ENCODE measurements at places on chromosomes 2 and 18. TPM values are rescaled to one million over a fixed set of nuclear protein-coding genes. Genes with fewer than 3 reads are reported as not detected.
A peak's percentile ranks its signal among the peaks of the same experiment; 100 is the strongest.

The CERKL gene
- not detected for total RNA-seq

The PRKAG3 gene
- total RNA-seq, result not detected

The SLC35G4 gene
- not detected for total RNA-seq

The CACNB4 gene
- 2.9 TPM for total RNA-seq

The SERPINB3 gene
- total RNA-seq, result not detected

The ERFE gene
- 1.4 TPM for total RNA-seq

The LINC00305 gene
- total RNA-seq, result not detected

The PRADC1 gene
- total RNA-seq, result 16.7 TPM

The ASPRV1 gene
- 0.26 TPM for total RNA-seq

The DOCK10 gene
- 7.7 TPM for total RNA-seq

The TCF7L1 gene
- total RNA-seq, result 30.8 TPM

The ABCG8 gene
- not detected for total RNA-seq

GRCh38 chr2:19050354-19050753 lies 308.1 kb downstream of the OSR1 start:
- DNase-seq, result no peak

DNA sequence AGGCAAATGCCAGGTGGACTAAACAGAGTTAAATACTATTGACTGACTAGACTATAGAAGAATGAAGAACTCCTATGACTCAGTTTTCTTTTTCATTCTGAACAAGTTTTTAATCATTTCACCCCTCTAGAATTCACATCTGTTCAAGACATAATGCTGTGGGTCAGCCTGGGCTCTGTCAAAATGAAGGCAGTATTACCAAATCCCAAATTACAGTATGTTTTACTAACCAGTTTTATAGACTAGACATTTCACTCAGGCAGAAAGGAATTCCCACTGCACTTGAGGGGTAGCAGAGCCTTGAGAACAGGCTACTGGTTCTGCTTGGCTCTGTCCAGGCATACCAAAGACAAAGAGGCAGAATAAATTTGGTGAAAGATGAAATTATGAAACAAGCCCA lies 511.7 kb downstream of the EPHA4 start:
- peak; percentile 85 for DNase-seq

DNA sequence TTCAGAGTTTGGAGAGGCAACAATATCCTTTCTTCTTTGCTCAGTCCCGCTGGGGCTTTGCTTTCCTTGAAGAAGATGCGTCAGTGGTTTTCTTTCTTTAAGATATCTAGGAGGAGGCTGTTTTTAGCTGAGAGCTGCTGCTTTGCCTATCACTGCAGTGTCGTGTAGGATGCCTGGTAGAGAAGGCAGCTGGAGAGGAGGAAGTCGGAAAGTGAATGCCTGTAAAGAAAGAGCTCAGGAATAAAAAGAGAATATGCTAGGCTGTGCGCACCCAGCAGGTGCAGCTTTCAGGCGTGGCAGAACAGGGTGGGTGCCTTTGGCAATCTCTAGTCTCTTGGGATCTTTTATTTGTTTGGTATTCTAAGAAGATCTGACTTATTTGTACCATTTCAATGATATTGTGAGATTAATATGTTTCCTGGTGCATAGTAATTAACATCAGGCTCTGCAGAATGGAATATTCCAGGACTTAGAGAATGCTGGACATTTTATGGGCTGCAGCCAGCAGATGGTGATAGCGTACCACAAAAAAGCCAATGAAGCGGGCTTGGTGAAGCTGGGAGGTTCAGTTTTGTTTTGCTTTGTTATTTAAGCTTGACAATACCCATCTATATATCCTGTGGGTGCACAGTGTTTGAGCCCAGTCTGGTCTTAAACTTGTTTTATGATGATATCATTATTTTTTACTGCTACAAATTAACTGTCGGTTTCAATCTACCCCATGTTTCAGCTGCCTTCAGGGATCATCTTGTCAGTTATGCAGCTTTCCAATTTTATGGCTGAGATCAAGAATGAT lies 34.9 kb downstream of the CAVIN2 start:
- peak; percentile 36 for DNase-seq

- peak; percentile 97 for DNase-seq
These were observed 80.5 kb upstream of the ITPRID2 start for GRCh38 chr2:181810823-181811695.

DNA sequence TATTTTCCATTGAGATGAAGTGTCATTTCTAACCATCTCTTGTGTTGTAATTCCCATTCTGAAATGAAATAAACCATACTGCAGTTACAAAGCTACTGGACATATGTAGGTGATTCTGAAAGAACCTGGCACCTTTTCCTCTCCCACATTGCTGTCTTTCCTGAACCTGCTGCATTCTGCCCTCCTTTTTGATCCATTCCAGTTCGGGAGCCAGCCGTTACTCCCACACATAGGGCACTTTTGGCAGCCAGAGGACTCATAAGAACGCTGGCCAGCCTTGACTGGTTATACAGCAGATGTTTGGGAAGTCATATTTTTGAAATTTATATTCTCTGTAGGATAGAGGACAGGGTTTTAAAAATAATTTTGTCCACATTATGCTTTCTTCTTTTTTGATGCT lies 369.8 kb upstream of the CDH7 start:
- no peak for DNase-seq

DNA sequence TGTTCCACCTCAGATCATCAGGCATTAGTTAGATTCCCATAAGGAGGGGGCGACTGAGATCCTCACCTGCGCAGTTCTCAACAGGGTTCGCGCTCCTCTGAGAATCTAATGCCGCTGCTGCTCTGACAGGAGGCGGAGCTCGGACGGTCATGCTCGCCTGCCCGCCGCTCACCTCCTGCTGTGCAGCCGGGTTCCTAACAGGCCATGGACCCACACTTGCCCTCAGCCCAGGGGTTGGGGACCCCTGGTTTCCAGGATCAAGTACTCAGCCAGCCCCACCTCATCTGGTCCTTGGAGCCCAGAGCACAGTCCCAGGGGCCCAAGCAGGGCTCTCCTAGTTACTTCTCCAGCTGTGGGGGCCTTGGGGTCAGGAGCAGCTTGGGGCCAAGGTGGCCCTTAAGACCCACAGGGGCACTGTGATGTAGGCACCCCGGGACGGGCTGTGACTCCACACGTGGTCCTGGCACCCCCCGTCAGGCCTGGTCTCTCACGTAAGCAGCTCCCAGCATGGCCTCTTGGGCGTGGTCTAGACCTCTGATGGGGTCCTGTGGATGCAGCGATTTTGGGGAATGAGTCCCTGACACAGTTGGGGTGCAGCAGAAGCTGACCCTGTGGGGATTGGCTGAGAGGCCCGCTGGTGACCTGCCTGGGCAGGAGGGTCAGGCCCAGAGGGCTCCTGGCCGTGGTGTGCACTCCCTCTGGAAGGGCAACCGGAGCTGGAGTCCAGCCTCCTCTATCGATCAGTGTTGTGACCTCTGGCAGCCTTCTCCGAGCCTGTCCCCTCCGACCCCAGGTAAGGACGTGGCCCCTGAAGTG lies 28.3 kb upstream of the OTOS start:
- no peak for DNase-seq

DNA sequence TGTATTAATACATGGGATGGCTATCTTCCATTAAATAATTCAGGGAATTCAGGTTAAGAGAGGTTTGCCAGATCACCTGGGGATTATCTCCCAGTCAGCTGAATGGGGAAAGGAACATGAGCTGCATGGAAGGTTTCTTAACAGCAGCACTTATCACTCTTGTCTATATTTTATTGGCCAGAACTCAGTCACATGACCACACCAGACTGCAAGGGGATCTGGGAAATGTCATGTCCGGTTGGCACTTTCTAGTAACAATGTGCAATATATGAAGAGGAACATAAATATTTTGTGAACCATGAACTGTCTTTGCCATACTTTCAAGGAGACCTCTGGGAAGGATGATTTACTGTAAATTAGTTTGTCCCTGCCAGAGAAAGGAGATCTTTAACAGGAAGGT lies 599.1 kb downstream of the SLC4A3 start:
- no peak for DNase-seq

DNA sequence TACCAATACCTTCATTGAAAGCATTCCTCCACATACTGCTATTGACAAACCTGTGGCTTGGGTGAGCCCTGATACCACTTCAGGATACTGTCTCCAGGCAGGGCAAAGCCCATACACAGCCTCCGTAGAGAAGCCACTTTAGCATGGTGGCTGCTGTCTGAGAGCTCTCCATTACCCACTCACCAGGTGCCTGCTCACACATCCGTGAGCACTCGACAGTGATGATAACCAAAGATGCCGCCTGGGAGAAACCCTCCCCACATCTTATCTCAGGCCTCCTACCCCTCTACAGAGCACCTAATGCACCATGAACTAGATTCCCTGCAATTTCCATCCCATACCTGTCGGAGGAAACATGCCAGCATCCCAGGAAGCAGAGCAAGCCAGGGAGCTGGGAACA lies 57.6 kb upstream of the KLHL29 start:
- DNase-seq, result no peak

- no peak for DNase-seq
These were observed 13.2 kb downstream of the ANO7 start for GRCh38 chr2:241201445-241202267.

- no peak for DNase-seq
These were observed 173.5 kb upstream of the EPB41L3 start for GRCh38 chr18:5717256-5717655.

DNA sequence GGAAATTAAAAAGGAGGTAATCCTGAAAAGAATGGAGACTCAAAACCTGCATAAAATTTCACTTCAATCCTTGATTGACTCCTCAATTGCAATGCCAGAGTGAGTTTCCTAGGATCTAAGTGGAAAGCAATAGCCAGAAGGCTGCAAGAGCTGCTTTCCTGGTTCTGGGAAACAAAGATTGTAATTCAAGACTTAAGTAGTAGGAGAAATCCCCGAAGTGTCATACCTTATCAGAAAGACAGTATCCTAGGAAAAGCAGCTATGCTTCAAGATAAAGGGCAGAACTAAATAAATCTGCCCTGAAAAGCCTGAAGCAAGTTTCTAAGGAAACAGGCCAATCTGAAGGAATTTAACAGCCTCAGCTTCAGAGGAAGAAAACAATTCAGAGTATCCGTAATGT lies 390.2 kb downstream of the DSC3 start:
- no peak for DNase-seq

GRCh38 chr2:73117441-73117840 lies 4.7 kb upstream of the RAB11FIP5 start:
- DNase-seq, result no peak

DNA sequence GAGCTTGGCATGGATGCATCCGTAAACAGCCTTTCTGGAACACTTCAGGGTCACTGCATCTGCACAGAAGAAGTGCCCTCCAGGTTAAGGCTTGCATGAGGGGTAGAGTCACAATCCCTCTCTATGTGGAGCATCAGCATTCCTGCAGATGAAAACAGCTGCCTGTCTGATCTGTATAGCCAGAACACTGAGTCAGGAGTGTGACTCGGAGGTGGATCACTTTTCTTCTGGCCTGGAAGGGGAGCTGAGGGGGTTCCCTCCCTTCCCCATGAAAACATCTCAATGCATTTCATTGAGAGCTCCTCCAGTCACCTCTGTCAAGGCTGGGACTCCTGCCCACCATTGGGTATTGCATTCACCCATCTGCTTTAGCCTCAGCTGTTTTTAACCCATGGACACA lies 72.5 kb upstream of the SERPINE2 start:
- no peak for DNase-seq

GRCh38 chr2:119197529-119198239 lies 25.9 kb upstream of the STEAP3 start:
- DNase-seq, result peak; percentile 30

GRCh38 chr2:173752152-173752551 lies 213.0 kb downstream of the SP3 start:
- no peak for DNase-seq

DNA sequence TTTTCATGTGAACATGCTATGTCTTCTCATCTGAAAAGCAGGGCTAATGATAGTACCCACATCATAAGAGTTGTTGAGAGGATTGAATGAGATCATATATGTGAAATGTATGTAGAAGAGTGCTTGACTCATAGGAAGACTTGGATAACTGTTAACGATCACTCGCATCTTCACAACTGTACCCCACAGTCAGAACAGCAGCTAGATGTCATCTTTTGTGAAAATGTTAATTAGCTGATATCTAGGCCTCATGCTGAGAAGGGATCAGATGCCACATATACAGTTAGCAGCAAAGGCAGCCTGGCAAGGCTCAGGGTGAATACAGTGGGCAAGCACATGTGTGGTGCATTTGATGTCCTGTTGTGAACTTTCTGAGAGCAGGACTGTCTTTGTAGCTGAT lies 24.2 kb downstream of the MAP3K20 start:
- DNase-seq, result no peak

DNA sequence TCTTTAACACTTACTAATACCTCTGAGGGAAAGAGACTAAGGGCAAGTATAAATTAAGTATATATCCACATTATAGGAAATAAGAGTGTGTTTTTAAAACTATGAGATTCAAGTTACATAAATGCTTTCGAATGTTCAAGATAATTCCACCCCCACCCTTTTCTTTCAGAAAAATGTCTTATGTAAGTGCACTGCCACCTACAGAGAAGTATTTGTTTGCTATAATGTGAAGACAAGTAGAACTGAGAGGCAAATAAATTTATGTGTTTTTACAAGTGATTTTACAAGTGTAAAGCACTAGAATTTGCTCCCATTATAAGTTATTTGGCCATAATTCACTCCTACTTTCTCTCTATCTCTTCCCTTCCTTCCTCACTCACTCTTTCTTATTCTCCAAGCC lies 99.9 kb upstream of the CRACDL start:
- no peak for DNase-seq

DNA sequence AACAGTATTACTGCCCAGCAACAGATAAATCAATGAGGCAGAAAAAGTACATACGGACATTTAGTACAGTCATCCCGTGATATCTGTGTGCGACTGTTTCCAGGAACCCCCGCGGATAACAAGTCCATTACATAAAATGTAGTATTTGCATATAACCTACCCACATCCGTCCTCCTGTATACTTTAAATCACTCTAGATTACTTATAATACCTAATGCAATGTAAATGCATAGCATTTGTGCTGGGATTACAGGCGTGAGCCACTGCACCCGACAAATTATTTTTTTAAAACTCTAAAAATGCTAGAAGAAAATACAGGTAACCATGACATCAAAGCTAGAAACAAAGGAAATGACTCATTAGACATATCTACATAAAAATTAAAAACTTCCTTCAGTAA lies 91.6 kb downstream of the FAM161A start:
- no peak for DNase-seq

- DNase-seq, result no peak
These were observed 360.5 kb upstream of the RGPD4 start for GRCh38 chr2:107466241-107466640.

GRCh38 chr18:78494204-78495085 lies 485.2 kb upstream of the SALL3 start:
- DNase-seq, result no peak

DNA sequence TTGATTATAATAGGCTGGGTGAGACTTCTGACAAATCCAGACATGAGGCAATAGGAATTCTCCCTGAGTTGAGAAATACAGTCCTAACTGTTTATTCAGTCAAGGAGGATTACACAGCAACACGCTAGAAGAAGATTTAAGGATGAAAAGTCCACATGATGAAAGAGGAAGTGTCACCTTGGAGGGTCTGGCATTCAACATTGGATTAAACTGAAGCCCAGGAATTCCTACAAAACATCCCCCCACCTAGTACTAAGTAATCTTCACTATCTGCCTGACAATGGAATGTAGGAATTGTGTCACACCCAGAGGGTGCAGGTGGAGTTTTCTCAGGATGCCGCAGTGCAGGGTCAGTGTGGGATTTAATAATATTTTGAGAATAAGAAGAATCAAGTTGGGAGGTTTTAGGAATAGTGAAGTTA lies 142.4 kb downstream of the SOCS6 start:
- DNase-seq, result peak; percentile 61

GRCh38 chr2:207681431-207681830 lies 30.0 kb upstream of the CCNYL1 start:
- no peak for DNase-seq
